ENCODE measurements at places on chromosomes 4 and X. TPM values are rescaled to one million over a fixed set of nuclear protein-coding genes. Genes with fewer than 3 reads are reported as not detected.

GRCh38 chr4:150960079-150960478, 55.0 kb downstream of the LRBA start:
- H3K27me3 ChIP-seq = no peaks in the 10 kb centered on the region
- DNase-seq = no peak
- H3K36me3 ChIP-seq = peaks cover 33% of the 10 kb centered on the region
- peaks cover 48% of the 10 kb centered on the region for H3K4me1 ChIP-seq

GRCh38 chrX:40179283-40179682, 81.5 kb upstream of the BCOR start:
- no peak overlapping the region for H3K4me3 ChIP-seq
- no peak for DNase-seq
- H3K27ac ChIP-seq = no peak overlapping the region
- H3K27me3 ChIP-seq = no peaks in the 10 kb centered on the region
- H3K36me3 ChIP-seq = peaks cover 1% of the 10 kb centered on the region

GRCh38 chr4:181432335-181432734, 810.9 kb upstream of the TENM3 start:
- DNase-seq = no peak
- no peaks in the 10 kb centered on the region for H3K4me1 ChIP-seq
- no peaks in the 10 kb centered on the region for H3K36me3 ChIP-seq
- H3K4me3 ChIP-seq = no peak overlapping the region
- H3K27ac ChIP-seq = no peak overlapping the region

DNA sequence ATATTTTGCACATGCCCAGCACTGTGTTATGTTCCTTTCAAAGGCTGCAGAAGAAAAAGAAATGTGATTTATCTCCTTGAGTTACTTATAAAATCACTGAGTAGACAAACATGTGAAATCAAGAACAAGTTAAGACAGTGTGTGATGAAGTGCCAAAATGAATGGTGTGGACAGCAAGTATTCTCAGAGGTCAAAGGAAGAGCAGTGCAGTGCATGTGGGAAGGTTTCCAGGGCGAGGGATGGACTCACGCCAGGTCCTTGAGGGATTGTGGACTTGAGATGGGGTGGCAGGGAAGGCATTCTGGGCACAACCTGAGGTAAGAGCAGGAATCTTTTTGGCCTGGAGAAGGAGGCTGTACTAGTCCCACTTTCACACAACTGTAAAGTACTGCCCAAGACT, 115.5 kb downstream of the FNIP2 start:
- peaks cover 18% of the 10 kb centered on the region for H3K36me3 ChIP-seq
- no peaks in the 10 kb centered on the region for H3K4me1 ChIP-seq
- no peak overlapping the region for H3K27ac ChIP-seq
- H3K27me3 ChIP-seq = no peaks in the 10 kb centered on the region
- DNase-seq = no peak

- H3K27me3 ChIP-seq = peaks cover 16% of the 10 kb centered on the region
- no peak overlapping the region for H3K27ac ChIP-seq
- H3K4me1 ChIP-seq = peaks cover 5% of the 10 kb centered on the region
- no peak overlapping the region for H3K4me3 ChIP-seq
Observed at GRCh38 chr4:183330841-183331240, 8.6 kb upstream of the CLDN24 start.

DNA sequence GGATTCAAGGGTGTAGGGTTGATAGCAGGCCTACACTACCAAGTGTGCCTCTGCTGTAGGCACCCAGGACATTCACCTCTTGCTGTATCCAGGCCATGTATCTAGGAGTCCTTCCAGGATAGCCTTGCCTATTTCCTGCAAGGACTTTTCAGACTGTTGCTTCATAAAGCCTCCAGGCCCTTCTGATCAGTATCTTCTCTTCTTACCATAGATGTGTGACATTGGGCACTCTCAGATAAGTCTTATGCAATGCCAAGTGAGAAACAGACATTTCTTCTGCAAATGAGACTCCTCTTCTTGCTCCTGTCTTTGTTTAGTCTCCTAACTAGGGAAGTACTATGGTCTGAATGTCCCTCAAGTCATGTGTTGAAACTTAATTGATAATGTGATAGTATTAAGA, 386.8 kb downstream of the ANKRD50 start:
- DNase-seq = no peak
- no peaks in the 10 kb centered on the region for H3K4me1 ChIP-seq
- H3K27ac ChIP-seq = no peak overlapping the region
- H3K36me3 ChIP-seq = no peaks in the 10 kb centered on the region
- peaks cover 5% of the 10 kb centered on the region for H3K27me3 ChIP-seq
- no peak overlapping the region for H3K4me3 ChIP-seq

DNA sequence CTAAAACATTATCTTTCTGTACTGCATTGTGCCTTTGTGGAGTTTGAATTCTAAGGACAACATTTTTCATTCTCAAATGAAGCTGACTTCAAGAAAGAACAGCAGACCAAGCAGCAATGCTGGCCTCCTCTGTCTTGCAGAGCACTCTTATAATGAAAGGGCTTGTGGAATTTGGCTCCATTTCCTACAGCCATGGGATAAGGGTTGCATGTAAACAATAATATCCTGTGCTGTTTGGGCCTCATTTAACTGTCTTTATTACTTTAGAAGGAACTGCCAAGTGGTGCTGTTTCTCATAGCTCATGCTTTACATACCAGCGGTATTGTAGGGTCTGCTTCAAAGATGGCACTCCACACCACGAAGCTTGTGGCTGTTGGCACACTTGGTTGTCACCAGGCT, 111.4 kb upstream of the EOLA2 start:
- DNase-seq = no peak
- H3K27me3 ChIP-seq = peaks cover 6% of the 10 kb centered on the region
- H3K36me3 ChIP-seq = no peaks in the 10 kb centered on the region
- no peak overlapping the region for H3K4me3 ChIP-seq
- no peaks in the 10 kb centered on the region for H3K4me1 ChIP-seq

DNA sequence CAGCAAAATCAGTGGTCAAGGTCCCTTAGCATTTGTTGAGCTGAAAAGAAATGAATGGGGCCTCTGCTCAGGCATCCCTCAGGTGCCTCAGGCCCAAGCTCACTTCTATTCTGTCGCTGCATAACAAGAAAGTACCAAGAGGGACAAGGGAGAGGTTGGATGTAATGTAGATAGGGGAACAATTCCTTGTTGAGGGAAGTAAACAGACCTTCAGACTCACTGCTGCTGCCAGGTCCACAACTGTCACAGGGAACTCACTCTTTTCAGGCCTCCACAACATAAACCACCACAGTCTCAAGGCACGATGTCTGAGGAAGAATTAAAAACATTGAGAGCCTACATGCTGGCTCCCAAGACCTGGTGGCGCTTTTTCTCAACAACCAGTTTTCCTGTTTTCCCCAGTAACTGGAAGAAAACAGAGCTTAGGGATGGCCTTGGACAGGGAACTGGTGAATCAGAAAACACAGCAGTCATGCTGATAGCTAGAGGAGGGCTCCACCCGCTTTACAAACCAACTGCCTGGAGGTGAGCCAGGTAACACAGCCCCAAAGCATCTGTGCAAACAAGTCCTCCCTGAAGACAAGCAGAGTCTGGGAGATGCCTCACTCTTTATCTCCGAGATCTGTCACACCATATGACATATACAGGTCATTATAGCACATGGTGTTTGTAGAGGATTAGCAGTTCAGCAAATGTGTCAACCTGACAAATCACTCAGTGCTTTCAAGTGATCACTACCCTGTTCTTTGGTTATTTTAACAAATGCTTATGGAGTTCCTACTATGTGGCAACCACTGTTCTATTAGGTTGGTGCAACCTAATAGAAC, 14.3 kb upstream of the AWAT1 start:
- no peak overlapping the region for H3K4me3 ChIP-seq
- no peaks in the 10 kb centered on the region for H3K27me3 ChIP-seq
- H3K4me1 ChIP-seq = no peaks in the 10 kb centered on the region
- H3K27ac ChIP-seq = no peak overlapping the region

DNA sequence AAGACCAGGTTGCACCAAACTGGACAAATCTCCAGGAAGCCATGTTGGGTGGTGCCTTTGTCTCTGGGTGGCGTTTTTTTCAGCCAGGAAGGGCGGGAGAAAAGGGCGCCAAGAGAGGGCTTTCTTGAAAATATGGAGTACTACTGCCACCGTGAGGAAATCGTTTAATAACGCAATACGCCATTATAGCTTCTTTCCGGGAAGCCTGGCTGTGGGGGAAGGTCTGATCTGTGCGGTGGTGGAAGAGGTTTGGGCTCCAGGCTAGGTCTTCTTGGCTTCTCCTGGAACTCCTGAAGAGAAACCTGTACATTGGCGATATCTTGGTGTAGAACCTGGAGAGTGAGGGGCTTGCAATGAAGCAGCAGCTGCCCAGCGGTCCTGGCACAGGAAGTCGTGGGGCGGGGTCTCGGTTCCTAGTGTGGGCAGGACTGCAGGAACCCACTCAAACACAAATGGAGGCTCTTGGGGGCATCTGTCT, 202.7 kb downstream of the OR13H1 start:
- no peaks in the 10 kb centered on the region for H3K27me3 ChIP-seq
- H3K4me1 ChIP-seq = no peaks in the 10 kb centered on the region
- no peak overlapping the region for H3K4me3 ChIP-seq
- H3K27ac ChIP-seq = no peak overlapping the region
- DNase-seq = no peak

DNA sequence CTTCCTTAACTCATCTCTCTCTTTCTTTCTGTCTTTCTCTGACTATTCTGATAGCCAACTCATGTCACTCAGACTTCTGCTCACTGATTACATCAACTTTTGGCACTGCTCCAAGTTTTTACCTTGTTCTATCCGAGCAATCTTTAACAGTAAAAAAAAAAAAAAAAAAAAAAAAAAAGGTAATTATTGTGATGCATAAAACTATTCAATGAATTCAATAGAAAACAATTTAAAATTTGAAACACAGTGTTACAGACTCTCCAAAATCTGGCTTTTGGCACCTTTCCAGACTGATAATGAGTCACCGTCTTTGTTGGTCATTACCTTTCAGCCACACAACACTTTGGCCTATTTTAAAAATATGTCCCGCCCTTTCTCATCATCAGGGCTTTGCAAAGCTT, 229.5 kb downstream of the GALNTL6 start:
- no peaks in the 10 kb centered on the region for H3K36me3 ChIP-seq
- no peak overlapping the region for H3K4me3 ChIP-seq
- no peak overlapping the region for H3K27ac ChIP-seq
- H3K4me1 ChIP-seq = no peaks in the 10 kb centered on the region
- no peak for DNase-seq
- no peaks in the 10 kb centered on the region for H3K27me3 ChIP-seq

ARSJ gene
- total RNA-seq = not detected

PRDM8 gene
- total RNA-seq = 3.0 TPM

HS3ST1 gene
- not detected for total RNA-seq

KLHL4 gene
- 0.10 TPM for total RNA-seq

SPIN2A gene
- 0.48 TPM for total RNA-seq

UGT2B28 gene
- not detected for total RNA-seq
